ENCODE measurements at places on chromosomes 2 and 18.
A peak's percentile ranks its signal among the peaks of the same experiment; 100 is the strongest.

GRCh38 chr2:28048341-28048740 lies 157.8 kb downstream of the BABAM2 start:
- DNase-seq = no peak

DNA sequence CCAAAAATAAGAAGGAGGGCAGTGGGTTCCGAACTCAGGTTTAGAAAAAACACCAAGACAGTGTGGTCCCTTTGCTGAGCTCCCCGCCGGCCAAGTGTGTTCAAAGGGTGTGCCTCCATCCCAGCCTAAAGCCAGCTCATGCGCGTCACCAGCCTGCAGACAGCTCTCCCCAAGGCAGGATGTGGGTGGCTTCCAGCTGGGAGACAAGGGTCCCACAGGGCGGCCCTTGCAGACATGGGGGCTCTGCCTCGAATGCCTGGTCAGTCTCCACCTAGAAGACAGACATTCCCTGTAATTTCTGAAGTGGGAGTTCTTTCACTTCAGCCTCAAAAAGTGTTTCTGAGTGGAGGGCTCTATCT lies 135.8 kb upstream of the GPC1 start:
- DNase-seq = no peak

DNA sequence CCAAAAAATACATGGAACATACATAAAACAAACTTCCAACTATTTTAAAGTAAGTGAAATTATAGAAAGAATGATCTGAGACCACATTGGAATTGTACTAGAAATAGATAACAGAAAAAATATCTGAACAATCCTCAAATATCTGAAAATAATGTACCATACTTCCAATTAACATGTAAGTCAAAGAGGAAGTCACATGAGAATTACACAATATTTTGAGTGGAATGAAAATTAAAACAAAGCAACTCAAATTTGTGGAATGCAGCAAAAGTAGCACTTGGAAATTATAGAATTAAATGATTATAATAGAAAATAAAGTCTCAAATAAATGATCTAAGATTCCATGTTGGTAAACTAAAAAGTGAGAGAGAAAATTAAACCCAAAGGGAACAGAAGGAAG lies 38.3 kb upstream of the CTIF start:
- no peak for DNase-seq

DNA sequence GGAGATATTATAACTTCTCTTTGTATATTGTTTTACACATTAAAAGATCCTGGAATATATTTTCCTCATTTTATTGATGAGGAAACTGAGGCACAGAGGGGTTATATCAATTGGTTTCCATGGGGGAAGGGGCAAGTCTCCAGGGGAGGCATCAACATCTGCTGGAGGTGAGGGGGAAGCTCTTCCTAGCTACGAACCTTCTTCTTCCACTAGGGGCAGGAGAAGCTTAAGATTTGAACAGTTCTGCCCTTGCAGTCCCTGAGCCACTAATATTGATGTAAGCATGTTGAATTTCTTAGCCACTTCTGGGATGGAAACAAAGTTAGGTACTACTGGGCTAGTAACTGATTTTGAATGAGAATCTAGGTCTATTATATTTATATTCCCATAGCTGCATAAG lies 140.1 kb upstream of the AQP4 start:
- peak; percentile 10 for DNase-seq

DNA sequence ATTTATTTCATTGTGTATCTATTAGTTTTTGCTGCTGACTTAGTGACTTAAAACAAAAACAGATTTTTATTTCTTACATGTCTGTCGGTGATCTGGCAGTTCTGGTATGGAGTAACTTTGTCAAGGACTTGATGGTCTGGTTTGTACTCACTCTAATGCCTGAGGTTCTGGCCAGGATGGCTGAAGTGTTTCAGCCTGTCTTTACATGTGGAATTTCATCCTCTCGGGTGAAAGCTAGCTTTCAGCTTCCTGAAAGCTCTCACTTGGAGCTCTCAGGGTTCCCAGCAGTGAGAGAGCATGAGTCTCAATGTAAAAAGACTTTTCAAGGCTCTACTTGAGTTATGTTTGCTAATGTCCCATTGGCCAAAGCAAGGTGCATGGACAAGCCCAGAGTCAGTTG lies 216.4 kb downstream of the NR4A2 start:
- no peak for DNase-seq

GRCh38 chr2:6971502-6971901 lies 54.3 kb downstream of the RNF144A start:
- DNase-seq = no peak

GRCh38 chr2:1833726-1834125 lies 89.4 kb upstream of the PXDN start:
- DNase-seq = no peak

GRCh38 chr2:191405546-191405945 lies 160.3 kb downstream of the MYO1B start:
- no peak for DNase-seq

DNA sequence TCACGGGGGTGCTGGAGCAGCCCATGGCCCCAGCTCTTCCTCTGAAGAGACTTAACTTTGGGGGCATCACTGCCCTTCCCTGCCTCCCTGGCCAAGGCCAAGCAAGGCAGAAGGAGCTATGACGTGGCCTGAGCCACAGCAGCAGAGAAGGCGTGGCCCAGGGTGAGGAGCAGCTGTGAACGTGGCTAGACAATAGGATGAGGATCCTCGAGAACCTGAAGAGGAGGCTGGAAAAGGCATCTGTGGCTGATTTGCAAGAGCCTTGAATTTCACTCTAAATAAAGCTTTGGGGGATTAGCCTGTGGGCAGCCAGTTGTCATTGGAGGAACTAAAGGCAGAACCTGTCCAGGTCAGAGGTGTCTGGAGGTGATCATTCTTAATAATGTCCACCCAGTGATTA lies 652.9 kb upstream of the ID2 start:
- no peak for DNase-seq

DNA sequence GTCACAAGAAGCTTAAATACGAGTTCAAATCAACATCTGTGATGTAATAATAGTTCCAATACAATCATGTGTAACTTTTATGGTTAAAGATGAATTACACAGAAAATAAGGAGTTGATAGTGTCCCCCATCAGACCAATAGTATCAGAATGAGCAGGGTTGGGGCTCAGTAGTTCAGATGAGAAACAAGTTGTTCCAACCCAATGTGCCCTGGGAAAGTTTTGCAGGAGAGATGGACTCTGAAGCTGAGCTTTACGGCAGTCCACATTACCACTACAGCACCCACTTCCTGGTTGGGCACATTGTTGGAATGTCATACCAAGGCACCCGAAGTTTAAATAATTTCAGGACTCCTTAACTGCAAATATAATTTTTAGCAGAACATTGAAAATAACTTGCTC lies 12.1 kb upstream of the CXCR4 start:
- no peak for DNase-seq

DNA sequence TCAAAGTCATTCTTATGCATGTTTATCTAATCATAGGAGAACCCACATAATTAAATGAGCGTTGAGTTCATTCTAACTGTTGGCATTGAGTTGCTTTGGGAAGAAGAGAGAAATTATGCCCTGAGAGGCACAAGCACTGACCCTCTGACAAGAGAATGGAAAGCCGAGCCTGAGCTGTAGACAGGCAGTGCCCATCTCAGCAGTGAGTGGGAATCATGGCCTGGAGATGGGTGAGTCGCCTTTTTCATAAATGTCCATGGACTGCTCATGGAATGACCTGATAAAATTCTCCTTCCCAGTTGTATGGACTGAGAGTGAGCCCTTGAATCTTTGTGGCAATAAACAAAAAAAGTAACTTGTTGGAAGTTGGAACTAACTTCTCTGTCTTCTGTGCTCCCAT lies 21.4 kb upstream of the MYO3B start:
- no peak for DNase-seq

DNA sequence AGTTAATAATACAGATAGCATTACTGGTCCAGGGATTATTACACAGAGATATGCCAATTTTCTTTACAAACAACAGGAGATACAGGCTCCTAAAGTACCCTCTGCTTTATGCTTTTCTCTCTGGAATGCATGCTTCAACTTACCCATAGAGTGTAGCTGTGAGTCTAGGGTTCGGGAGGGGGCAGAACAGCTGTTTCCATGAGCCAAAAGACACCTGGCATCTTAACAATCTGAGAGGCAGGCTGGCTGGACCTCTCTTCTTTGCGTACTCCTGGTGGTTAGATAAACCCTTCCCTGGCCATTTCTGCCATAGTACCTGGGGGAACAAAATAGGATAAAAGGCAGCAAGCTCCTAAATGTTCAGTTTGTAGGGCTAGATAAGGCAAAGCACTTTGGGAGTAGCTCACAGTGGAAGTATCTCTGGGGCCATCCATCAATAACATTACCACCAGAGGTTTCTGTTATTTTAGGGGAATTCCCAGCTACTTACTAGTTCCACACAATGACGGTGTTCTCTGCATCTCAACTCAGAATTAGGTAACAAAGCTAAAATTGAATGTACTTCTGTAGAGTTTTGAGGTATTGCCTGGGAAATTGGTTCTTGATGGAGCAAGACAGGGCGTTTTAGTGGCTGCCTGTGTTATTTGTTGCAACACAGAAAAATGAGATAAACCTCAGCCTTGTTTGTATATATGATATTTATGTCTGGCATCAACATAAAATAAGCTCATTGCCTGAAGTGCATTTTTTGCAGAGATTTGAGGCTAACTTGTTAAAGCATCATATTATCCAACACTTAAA lies 6.2 kb upstream of the CCDC85A start:
- DNase-seq = no peak

DNA sequence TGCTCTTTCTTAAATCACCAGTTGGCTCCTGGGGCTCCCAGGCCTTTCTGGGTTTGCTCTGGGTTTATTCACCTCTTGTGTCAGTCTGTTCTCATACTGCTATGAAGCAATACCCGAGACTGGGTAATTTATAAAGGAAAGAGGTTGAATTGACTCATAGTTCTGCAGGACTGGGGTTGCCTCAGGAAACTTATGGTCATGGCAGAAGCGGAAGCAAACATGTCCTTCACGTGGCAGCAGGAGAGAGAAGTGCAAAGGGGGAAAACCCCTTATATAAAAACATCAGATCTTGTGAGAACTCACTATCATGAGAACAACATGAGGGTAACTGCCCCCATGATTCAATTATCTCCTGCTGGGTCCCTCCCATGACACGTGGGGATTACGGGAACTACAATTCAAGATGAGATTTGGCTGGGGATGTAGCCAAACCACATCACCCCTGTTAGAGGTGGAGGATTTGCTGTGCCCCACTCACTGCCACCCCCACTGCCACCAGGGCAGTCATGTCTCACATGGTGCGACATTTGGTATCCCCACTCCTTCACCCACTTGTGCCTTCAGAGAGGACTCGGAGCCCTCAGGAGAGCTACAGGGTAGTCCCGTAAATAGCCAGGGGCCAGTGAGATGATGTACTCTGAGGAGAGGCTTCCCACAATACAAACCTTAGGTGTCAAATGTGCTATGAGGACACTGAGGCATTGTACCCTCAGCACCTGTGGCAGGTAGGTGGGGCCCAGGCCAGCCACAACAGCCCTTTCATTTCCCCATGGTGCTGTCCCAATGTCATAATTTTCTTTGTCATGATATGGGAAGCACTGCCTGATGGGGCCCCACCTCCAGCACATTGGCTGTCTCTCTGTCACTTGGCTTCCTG lies 35.7 kb downstream of the CDC42EP3 start:
- DNase-seq = no peak

GRCh38 chr2:33069894-33070651 lies 123.3 kb downstream of the LTBP1 start:
- no peak for DNase-seq

DNA sequence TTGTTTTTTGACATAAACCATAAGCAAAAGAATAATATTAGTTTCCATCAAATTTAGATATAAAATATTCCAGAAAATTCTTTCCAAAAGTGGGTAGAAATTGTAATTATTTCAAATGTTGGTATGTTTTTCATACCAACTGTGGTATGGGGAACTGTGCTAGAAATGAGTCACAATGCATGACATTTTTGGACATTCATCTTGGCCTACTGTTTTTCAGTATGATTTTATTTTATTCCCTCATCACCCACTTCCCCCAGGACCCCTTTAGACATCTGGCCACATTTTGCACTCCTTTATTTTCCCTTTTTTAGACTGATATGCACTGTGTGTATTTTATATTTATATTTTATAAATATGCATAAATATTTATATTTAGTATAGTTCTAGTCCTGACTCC lies 97.1 kb downstream of the DPP4 start:
- no peak for DNase-seq
